Renal pelvis (tissue), 12 donors: ENCODE measurements at places on chromosomes 13 and 19. TPM values are rescaled to one million over a fixed set of nuclear protein-coding genes. Genes with fewer than 3 reads are reported as not detected.

- no peak for DNase-seq
Measured at GRCh38 chr19:29880498-29881081, 61.4 kb upstream of the URI1 start.

DNA sequence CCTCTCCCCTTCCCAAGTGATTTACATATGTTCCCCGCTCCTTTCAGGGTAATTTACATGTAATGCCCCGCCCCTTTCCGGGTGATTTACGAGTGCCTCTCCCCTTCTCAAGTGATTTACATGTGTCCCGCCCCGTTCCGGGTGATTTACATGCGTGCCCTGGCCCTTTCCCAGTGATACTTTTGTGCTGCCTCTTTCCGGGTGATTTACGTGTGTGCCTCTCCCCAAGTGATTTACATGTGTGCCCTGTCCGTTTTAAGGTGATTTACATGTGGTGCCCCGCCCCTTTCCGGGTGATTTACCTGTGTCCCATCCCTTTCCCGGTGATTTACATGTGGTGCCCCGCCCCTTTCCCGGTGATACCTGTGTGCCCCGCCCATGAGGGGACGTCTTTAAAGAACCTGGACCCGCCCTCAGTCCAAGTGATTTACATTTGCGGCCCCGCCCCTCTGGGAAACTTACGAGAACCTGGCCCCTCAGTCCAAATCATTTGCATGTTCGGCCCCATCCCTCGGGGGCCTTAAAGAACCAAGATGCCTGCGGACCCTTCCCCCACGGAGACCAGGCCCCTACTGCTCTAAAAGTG, 559 bp upstream of the LENG9 start:
- peak; percentile 87 for DNase-seq

DNA sequence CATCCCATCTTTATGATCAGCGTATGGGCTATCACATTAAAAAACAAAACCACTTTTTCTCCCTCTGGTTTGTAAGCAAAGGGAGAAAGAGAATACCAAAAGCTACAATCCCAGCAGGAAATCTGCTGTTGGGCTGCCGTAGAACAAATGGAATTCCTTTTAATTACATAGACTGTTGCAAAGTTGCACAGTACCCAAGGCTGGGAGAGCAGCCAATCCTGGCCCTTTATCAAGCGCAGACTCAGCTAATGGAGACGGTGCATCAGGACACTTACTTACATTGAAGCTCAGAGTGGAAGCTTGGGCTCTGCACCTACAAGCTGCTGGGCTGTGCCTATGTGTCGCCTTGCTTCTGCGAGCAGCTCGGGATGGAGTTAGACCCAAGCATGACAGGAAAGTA, 15.2 kb downstream of the CCNA1 start:
- no peak for DNase-seq

DNA sequence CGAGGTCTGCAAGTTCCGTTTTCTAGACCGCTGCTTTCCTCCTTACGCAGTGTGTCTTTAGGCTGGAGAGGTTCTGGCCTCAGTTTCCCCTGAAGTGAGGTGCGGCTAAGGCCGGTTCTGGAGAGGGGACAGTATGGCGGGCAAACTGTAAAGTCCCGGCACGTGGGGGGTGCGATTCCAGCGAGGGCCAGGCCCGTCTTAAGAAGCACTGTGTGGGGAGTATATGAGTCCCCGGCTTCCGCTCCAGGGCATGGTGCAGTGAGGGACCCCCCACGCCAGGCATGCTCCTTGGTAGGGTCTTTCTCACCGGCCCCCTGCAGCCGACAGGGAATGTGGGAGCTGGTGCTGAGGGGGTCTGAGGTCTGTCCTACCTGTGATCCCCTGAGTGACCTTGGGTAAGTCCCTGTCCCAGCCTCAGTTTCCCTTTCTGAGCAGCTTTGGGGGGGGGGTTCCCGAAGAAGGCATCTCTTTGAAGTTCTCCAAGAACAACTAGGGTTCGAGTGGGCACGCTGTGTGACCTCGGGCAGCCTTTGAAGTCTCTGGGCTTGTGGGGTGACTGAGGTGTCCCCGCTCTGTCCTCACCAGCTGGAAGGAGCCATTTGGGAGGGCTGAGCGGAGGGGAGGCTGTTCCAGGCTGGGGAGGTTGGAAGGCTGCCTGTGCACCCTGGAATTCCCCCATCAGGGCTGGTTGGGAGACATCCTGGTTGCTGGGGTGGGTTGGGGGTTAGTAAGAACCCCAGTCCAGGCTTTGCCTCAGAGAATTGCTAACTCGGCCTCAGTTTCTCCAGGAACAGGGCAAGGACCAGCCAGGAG, 1.5 kb downstream of the NFIC start:
- DNase-seq = no peak

- DNase-seq = no peak
Measured at GRCh38 chr13:23991119-23991518, 93.8 kb upstream of the C1QTNF9B start.

- DNase-seq = no peak
Measured at GRCh38 chr19:29666578-29667386, 1.5 kb downstream of the PLEKHF1 start.

- peak; percentile 29 for DNase-seq
Measured at GRCh38 chr13:45674908-45675307, 27.2 kb upstream of the CBY2 start.

DNA sequence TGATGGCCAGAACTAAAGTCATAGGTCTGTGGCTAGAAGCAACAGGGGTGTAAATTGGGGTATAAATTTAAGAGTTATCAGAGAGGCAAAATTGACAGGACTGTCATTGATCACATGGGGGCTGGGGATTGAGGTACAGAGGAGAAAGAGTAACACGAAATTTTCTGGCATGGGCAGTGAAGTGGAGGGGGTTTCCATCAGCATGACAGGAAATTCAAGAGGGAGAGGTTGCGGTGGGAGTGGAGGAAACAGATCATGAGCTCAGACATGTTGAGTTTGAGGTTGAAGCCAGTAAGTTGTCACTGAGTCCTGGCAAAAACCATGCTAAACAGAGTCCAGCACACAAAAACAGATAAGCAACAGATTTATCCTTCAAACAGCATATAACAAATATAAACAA, 192.1 kb upstream of the TSC22D1 start:
- DNase-seq = no peak

DNA sequence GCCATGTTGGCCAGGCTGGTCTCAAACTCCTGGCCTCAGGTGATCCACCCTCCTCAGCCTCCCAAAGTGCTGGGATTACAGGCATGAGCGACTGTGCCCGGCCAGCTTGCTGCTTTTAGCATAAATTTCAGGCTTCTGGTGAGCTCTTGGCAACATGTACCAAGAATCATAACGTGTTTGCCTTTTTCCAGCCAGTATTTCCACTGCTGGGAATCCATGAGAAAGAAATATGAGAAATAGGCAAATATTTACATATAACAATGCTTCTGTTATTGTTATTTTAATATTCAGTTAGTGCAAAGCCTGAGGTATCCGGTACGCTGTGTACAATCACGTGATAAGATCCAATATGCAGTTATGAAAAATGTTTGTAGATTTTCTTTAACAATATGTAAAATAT, 29.2 kb upstream of the CERS4 start:
- DNase-seq = no peak

GRCh38 chr13:39913339-39913738, 257.9 kb downstream of the COG6 start:
- DNase-seq = no peak

DNA sequence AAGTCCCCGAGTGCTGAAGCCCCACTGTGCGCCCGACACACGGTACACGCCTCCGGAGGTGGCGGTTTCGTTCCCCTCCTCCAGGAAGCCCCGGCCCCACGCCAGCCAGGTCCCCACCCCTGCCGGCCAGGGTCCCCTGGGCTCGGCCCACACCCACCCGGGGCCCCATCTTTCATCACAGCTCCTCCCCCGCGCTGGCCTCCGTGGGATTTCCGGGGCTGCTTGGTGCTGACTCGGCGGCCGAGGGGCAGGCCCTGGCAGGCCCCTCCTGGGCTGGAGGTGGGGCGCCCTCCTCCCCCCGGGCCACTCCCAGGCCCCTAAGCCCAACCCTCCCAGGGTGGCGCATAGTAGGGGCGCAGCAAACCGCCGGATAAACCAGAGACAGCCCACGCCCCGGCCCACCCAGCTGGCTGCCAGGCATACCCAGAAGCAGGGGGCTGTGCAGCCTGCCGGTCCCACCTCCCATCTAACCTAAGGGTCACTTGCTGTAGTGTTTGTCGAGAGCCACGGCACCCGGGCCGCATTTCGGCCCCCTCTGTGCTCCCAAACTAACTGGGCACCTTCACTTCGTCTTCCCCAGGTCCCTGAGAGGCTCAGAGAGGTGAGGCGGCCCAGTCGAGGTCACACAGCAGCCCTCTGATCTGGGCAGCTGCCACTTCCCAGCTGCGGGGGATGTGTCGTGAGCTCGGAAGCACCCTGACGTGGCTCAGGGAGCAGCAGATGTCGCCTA, 6.6 kb downstream of the ZBTB7A start:
- no peak for DNase-seq

DNA sequence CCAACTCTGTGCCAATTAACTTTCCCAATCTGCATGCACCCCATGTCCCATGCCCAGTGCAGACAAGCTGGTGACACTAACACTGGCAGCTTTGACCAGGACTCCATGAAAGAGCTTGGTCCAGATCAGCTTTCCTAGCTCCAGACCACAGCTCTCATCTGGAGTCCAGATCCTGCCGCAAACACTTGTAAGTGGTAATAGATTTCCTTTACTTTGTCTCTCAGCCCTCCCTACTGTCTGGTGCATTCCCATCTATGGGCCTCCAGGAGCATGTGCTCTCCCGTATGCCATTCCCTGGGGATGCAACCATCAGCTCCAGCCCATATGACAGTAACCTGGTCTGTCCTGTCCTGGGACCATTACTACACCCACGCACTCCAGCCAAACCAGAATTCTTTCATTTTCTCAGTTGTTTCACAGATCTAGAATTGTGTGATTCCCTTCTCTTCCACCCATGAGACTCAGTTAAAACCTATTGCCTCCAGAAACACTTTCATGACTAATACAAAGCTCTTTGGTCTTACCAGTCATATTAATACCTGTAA, 4.9 kb upstream of the STARD13 start:
- no peak for DNase-seq

DNA sequence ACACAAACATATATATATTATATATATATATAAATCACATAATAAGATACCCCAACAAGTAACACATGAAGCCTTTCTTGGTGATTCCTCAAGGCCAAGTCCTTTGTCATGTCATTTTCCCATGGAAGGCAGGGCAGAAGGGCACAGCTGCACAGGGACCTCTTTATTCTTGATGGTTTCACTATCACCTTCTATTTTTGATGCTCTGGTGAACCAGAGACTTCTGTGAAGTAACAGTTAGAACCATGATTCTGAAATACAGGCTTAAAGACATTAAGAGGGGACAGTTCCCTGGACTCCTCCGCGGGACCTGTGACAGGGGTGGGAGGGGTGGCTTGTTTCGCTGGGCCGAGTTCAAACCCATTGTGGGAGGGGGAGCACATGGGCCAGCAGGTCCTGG, 104.0 kb downstream of the DGKH start:
- DNase-seq = no peak

The SERPINE3 gene
- 0.79 TPM for polyA plus RNA-seq

The RFPL4A gene
- 0.22 TPM for polyA plus RNA-seq

The TNNT1 gene
- polyA plus RNA-seq = 5.3 TPM

The KLF12 gene
- polyA plus RNA-seq = 23.0 TPM

The MYCBP2 gene
- 61.7 TPM for polyA plus RNA-seq

The ZNF681 gene
- polyA plus RNA-seq = 5.4 TPM

The CEACAM7 gene
- polyA plus RNA-seq = not detected

The GPC5 gene
- polyA plus RNA-seq = 3.9 TPM

The MTUS2 gene
- polyA plus RNA-seq = 0.90 TPM

The MAB21L1 gene
- not detected for polyA plus RNA-seq
